Suprapubic skin (tissue), 4 donors: ENCODE measurements at places on chromosomes 16 and 17. TPM values are rescaled to one million over a fixed set of nuclear protein-coding genes. Genes with fewer than 3 reads are reported as not detected.

Gene PMP22
- total RNA-seq: 62.9 TPM

Gene TBC1D3B
- 28.3 TPM for total RNA-seq

Gene AGRP
- not detected for total RNA-seq

Gene ITGB4
- 543 TPM for total RNA-seq

Gene SMTNL2
- total RNA-seq: 0.81 TPM

Gene CYGB
- 15.8 TPM for total RNA-seq

- no peak for DNase-seq
These were observed 11.9 kb downstream of the CTU2 start for GRCh38 chr16:88718178-88718577.

DNA sequence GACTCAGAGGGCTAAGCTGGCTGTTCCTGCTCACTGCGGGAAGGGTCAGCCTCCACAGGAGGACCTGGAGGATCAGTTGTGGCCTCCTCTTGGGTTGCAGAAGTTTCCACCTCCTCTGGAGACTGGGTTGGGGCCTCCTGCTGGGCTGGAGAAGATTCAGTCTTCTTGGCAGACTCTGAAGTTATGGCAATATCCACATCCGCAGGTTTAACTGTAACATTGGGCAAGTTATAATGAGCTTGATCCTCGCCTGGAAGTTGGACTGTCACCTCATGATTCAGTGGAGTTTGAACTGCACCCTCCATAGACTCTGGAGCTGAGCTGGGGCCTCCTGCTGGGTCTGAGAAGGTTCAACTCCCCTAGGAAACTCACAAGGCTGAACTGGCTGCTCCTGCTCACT lies 47.6 kb upstream of the TMEM97 start:
- no peak for DNase-seq

DNA sequence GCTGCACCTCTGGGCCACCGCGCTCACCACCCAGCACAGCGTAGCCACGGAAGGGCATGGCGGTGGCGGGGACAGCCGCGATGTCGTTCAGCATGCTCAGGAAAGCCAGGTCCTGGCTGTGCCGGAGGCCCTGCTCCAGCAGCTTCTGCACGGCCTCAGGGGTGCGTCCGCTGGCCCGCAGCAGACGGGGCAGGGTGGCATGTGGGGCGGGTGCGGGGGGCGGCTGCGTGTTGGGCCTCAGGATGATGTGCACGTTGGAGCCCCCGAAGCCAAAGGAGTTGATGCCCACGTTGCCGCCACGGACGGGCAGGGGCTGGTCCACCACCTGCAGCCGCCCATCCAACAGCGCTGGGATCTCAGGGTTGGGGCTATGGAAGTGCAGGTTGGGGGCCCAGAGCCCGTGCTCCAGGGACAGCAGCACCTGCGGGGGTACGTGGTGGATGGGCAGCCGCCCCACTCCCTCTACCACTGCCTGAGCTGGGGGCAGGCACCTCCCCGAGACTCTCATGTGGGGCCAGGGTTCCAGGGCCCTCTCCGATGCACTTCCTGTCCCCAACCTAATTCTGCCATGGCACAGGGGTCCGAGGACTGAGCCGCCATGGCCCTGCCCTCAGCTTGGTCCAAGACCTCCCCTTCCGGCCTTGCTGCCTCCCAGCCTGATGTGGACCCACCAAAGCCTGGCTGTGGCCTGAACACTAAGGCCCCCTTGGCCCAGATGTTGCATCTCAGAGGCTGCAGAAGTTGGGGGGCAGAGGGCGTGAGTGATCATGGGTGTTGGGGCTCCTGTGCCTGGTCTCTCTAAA lies 6.6 kb downstream of the FASN start:
- no peak for DNase-seq

GRCh38 chr16:69934044-69934443 lies 17.1 kb upstream of the CLEC18A start:
- no peak for DNase-seq

GRCh38 chr17:29102046-29102445 lies 59.1 kb downstream of the PIPOX start:
- DNase-seq: no peak

GRCh38 chr16:47565454-47565853 lies 104.3 kb downstream of the PHKB start:
- DNase-seq: no peak

GRCh38 chr16:77048085-77048484 lies 142.9 kb upstream of the MON1B start:
- DNase-seq: no peak

DNA sequence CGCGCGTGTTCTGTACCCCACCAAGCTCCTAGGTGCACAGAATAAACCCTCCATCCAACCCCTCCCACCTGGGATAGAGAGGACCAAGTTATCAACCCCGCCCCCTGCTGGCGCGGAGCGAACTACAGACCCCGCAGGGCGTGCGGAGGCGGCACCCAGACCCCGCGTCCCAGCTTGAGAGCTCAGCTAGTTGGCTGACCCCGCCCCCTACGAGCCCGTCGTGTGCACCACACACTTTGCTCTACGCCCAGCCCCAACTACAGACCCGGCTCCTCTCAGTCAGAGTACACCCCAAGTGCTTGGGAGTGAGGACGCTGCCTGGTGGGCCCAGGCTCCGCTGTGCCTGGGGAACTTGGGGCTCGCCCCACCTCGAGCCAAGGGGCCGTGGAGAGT lies 1.5 kb downstream of the GRIN2A start:
- no peak for DNase-seq

DNA sequence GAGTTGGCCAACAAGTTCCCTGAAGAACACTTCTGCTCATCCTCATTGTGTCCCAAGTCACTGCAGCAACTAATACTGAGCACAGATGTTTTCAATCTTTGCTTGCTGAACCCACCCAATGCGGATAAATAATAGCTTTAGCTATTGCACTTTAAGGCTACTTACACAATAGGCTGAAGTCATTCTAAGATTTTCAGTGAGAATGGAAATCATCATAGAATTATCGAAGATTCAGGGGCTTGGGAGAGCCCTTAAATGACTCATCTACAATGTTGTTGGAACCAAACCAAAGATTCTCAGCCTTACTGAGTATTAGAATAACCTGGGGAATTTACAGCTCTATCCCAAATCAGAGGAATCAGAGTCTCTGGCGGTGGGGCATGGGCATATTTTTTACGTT lies 51.2 kb downstream of the SYCE1L start:
- no peak for DNase-seq

DNA sequence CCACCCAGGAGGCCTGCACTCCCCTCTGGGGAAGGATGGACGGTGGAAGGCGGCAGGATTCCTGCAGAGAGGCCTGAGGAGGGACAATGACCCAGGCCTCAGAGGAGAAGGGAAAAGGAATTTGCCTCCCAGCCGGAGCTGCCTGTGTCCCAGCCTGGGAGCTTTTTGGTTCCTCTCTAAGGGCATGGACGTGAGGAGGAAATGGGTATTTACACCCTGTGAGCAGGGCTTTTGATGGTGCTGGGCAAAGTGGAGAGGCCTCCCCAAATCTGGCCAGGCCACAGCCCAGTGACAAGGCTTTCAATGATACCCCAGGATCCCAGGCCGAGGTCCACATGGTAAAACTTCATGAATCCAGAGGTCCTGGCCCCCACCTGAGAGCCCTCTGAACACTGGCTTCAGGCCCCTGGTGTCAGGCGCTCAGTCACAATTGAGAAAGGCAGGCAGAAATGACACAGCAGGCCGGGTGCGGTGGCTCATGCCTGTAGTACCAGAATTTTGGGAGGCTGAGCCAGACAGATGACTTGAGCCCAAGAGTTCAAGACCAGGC lies 56.0 kb upstream of the DOC2B start:
- no peak for DNase-seq

- DNase-seq: no peak
These were observed 301.4 kb downstream of the MAF start for GRCh38 chr16:79298894-79299799.

GRCh38 chr17:72334205-72334604 lies 213.4 kb downstream of the SOX9 start:
- no peak for DNase-seq

GRCh38 chr16:85205747-85206471 lies 93.6 kb upstream of the CIBAR2 start:
- no peak for DNase-seq

DNA sequence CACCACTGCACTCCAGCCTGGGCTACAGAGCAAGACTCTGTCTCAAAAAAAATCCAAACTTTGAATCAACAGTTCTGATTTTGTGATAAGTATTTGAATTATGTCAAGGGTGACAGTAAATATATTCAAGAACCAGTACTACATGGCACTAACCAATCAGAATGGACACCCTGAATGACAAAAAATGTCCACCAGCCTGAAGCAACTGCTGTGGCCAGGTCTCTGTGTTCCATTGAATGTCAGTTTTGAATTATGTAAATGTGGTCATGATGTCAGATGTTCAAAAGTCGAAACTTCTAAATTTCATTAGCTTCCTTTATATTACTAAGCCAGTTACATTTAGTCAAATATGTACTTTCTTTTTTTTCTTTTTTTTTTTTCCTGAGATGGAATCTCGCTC lies 15.4 kb upstream of the ATXN1L start:
- DNase-seq: no peak
